Right atrium auricular region (tissue), 2 donors: ENCODE measurements at places on chromosomes 7 and 10. TPM values are rescaled to one million over a fixed set of nuclear protein-coding genes. Genes with fewer than 3 reads are reported as not detected.

WEE2 gene
- not detected for total RNA-seq

FAM180A gene
- 4.0 TPM for total RNA-seq

PLCE1 gene
- total RNA-seq, result 28.1 TPM

- DNase-seq, result no peak
- no peaks in the 10 kb centered on the region for H3K27me3 ChIP-seq
- no peaks in the 10 kb centered on the region for H3K36me3 ChIP-seq
- no peak overlapping the region for H3K27ac ChIP-seq
- no peaks in the 10 kb centered on the region for H3K4me1 ChIP-seq
Observed at GRCh38 chr10:81280497-81281479, 594.2 kb upstream of the NRG3 start.

DNA sequence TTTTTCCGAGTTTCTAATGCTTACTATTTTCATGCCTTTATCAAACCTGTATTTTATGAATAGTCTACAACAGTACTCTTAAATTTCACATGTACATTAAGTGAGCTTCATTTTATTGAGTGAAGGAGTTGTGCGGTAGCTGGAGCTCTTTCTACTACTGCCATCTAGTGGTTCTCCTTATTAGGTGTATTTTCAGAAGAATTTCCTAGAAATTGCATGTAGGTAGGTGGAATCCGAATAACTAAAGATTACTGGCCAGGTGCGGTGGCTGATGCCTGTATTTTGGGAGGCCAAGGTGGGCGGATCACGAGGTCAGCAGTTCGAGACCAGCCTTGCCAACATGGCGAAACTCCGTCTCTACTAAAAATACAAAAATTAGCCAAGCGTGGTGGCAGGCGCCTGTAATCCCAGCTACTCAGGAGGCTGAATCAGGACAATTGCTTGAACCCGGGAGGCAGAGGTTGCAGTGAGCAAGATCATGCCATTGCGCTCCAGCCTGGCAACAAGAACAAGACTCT is 38.3 kb downstream of the LRRC72 start:
- no peak for DNase-seq
- H3K27ac ChIP-seq, result no peak overlapping the region
- no peak overlapping the region for H3K4me3 ChIP-seq
- no peaks in the 10 kb centered on the region for H3K27me3 ChIP-seq

GRCh38 chr7:150503581-150503980 is 11.1 kb upstream of the GIMAP7 start:
- no peak overlapping the region for H3K27ac ChIP-seq
- no peak overlapping the region for H3K4me3 ChIP-seq
- no peaks in the 10 kb centered on the region for H3K27me3 ChIP-seq

DNA sequence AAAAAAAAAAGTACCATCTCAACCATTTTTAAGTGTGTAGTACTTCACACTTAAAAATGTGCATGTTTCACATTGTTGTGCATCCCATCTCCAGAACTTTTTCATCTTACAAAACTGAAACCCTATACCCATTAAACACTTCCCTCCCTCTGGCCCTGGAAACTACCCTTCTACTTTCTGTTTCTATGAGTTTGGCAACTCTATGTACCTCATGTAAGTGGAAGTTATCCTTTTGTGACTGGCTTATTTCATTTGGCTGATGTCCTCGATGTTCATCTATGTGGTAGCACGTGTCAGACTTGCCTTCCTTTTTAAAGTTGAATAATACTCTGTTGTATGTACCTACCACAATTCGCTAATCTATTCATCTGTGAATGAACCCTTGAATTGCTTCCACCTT is 12.2 kb downstream of the KCNMA1 start:
- H3K4me1 ChIP-seq, result no peaks in the 10 kb centered on the region
- no peaks in the 10 kb centered on the region for H3K36me3 ChIP-seq
- H3K27ac ChIP-seq, result no peak overlapping the region
